ENCODE measurements at places on chromosomes 11 and 22.

DNA sequence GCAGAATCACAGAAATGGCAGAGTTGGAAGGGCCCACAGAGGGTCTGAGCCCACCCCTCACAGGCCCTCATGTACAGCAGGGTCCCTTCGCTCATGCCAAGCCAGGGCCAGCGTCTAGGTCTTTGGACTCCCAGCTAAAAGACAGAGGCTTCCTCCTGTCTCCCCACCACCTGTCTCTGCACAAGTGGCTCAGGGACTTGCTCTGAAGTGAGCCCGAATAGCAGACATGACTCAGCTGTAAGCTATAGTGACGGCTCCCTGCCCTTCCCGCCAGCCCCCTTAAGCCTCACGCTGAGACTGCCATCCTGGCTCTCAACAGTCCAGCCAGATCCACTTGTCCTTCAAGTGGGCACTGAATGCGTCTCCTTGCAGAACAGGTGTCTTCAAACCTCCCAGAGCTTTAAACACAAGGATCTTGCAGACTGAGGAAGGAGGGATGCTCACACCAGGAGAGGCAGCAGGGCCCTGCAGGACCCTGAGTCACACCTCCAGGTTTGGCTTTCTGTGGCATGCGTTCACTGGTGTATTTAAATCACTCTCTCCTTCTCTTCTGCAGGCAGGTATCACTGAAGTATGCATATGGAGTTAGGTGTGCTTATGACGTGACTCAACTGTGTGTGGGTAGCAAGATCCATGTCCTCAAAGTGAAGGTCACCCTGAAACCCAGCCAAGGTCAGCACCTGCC, 154.9 kb downstream of the CACNA1I start:
- peak; percentile 41 for DNase-seq

- DNase-seq = no peak
Measured at GRCh38 chr11:75100314-75100713, 3.6 kb upstream of the OR2AT4 start.

GRCh38 chr11:84924154-84924692, 702.9 kb downstream of the DLG2 start:
- DNase-seq = no peak

DNA sequence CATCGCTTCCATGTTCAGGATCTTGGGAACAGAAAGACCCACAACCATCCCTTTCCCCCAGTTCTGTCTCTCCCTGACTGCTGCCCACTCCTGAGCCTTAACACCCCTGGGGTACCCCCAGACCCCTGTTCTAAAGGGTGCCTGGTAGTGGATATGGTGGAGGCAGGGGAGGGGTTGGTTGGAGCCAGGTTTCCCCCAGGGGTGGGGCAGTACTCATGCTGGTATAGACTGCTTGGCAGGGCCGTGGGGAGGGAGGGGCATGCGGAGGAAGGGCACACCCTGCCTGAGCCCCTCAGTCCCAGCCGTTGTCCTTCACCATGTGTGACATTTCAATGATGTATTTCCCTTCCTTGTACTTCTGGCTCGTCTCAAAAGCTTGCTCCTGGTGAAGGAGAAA, 4.0 kb downstream of the YPEL4 start:
- peak; percentile 50 for DNase-seq

DNA sequence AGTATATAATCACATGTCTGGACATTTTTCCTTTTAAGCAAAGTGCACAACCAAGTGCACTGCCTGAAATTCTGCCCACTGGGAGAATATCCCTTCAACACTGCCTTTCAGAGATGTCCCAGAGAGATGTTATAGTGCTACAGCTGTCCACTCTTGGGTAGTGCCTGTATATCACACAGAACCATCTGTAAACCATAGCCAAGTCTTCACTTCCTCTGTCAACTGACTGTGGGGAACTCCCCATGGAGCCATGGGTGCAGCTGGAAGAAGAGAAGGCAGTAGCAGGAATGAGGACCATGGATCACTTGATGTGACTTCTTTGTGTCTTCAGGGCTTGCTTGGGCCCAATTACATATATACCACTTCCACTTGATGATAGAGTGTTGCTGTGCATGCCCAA, 44.6 kb upstream of the LIN7C start:
- no peak for DNase-seq

- no peak for DNase-seq
Measured at GRCh38 chr22:41302811-41303210, 1.5 kb downstream of the ZC3H7B start.

DNA sequence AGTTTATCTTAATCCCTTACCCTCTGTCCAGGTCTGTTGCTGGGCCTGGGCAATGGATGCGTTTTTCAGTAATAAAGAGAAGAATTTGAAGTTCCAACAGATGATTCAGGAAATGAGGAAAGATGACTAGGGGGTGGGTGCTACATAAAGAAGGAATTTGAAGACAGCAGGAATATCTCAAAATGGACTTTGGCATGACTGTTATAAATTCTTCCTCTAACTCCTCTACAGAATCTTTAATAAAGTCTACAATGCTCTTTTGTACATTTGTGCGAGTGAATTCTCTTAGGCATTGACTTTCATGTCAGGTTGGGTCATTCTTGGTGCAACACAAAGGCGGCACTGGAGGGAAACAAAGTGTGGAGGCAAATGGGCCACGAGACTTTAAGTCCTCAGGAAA, 35.1 kb upstream of the PRSS23 start:
- no peak for DNase-seq

DNA sequence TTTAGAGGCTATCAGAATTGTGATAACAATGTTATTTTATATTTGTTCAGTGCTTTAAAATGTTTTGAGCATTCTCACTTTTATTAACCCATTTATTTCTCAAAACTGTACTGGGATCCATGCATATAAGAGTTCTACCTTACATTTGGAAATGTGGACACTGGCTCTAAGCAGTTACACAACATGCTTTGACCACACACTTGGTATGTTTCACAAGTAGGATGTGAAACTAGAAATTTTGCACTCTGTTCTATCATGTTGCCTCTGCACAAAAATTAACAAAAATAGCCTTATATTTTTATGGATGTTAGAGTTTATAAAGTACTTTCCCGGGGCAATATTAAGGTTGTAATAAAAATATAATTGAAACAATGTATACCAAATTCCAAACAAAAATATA, 126.9 kb upstream of the CHORDC1 start:
- DNase-seq = no peak

DNA sequence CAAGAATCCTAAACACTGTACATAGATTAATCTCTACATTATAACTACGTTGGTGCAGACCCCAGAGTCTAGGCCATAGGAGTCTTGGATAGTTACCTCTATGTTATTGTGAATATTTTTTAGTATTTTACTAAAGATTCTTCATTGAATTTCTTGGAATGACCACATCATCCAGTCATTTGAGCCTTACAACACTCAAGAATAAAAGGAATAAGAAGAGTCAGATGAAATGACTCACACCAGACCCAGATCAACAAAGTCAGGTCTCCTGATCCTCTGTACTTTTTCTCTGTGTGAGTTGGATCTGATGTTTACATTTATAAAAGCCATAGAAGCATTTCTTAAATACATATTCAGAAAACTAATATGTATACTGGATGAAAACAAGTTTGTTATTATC, 179.2 kb upstream of the ARHGAP20 start:
- no peak for DNase-seq

GRCh38 chr11:35049859-35050531, 89.0 kb upstream of the CD44 start:
- no peak for DNase-seq

DNA sequence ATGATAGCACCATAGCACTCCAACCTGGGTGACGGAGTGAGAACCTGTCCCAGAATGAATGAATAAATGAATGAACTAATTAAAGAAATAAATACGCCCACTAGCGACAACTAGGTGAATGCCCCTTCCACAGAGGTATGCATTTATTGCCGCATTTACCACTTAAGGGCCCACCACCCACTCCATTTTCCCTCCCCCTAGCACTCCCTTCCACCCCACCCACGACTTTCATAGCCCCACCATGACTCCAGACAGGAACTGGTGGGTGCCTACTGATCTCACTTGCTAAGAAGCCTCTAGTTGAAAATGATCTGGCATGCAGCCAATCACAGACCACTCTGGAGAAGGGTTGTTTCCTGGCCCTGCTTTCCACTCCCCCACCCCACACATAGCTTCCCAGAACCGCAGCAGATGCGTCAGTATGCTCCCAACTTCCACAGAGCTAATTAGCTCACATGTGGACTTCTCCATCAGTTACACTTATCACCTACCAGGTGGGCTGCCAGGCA, 167.6 kb downstream of the WT1 start:
- DNase-seq = no peak

DNA sequence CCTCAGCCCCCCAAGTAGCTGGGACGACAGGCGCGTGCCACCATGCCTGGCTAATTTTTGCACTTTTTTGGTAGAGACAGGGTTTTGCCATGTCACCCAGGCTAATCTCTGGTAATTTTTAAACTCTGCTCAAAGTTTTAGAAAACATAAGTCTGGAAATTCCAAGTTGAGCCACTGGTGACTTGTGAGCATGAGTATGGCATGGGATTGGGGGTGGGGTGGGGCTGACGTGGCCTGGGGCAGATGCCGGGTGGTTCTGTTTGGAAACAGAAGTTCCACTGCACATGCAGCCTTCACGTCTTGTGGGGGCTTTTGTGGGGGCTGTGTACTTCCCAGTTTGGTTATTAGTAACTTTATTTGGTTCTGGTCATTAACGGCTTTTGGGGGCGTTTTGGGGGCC, 67.3 kb downstream of the PTPRJ start:
- no peak for DNase-seq

DNA sequence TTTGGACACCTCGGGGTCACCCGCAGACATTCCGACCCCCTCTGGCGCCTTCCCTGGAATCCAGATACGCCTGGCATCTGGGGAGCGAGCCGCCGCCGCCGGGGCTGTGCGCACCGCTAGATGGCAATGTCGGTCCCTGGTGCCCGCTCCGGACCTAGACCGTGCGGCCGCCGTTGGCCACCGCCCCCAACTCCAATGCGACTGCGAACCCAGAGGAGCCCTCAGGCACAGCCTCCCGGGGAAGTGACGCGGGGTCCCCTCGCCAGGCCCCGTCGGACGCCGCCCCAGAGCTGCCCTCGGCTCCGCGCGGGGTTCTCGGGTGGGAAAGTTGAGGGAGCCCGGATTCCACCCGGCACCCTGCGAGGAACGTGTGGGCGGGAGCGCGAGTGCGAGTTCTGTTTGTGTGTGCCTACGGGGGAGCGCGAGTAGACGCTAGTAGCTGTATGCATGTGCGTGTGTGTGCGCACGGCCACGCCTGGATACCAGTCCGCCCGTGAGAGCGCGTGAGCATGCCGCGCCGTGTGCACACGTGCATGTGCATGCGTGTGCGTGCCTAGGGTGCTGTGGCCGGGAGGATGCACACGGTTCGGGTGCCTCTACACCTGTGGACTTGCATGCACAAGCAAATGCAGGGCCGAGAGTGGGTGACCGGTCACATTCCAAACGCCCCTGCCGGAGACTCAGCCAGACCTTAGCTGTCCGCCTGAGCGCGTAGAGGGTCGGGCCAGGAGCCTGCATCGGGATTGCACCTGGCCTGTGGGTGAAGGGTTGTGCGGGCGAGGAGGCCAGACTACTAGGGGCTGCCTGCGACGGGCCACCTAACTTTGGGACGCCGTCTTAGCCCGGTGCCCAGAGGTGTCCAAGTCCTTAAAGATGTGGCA, 1.9 kb downstream of the CHRM4 start:
- no peak for DNase-seq

DNA sequence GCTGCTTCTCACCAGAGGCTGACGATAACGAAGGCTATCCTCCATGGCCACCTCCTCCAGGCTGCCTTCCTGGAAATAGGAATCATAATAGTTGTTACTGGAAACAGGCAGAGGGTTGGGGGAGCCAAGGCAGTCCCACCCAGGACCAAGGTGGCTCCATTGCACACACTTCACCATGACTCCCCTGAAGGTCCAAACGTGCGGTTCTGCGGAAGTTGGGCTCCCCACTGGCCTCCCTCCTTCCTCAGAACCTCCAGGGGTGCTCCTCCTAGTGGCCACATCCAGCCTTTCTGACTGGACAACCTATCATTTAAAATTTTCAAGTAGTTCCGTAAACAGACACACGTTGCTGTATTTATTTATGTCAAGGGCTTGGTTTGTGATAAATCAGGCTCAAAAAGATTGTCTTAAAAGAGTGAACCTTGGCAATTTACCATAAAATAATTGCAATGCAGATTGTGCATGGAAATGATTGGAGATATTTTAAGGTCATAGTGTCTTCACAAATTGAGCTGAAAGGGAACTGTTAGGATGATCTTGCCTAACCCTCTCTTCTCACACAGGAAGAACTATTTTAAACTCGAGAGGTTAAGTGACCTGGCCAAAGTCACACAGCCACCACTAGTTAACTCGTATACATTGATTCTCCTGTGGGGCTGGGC, 1.4 kb upstream of the TCN2 start:
- DNase-seq = no peak

DNA sequence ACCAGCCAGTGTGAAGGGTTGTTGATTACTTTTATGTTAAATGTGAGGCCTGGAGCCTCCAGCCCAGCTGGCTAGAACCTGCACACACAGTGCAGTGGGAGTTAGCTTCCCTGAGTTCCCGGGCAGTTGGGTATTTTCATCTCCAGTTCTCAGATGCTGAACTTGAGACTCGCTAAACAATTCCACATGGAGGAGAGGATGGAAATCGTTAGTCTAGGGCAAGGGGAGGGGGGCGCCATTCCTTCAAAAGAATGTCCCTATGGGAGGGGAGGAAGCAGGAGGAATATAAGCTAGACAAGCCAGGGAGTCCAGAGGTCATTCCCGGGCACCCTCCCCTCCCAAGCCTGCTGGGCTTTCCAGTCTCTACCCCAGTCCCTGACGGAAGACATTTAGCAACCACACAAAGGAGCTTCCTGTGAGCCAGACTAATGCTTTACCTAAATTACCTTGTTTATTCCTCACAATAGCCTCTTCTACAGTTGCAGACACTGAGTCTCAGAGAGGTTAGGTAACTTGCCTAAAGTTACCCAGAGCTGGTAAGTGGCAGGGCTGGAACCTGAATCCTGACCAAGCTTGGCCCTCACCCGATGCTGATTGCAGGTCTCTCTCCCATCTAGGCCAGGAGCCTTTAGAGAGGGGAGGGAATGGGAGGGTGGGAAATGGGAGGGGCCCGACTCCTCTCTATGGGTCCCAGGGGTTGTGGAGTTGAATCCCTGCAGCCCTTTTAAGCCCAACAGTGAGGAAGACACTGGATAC, 1.9 kb upstream of the TSKU start:
- no peak for DNase-seq

DNA sequence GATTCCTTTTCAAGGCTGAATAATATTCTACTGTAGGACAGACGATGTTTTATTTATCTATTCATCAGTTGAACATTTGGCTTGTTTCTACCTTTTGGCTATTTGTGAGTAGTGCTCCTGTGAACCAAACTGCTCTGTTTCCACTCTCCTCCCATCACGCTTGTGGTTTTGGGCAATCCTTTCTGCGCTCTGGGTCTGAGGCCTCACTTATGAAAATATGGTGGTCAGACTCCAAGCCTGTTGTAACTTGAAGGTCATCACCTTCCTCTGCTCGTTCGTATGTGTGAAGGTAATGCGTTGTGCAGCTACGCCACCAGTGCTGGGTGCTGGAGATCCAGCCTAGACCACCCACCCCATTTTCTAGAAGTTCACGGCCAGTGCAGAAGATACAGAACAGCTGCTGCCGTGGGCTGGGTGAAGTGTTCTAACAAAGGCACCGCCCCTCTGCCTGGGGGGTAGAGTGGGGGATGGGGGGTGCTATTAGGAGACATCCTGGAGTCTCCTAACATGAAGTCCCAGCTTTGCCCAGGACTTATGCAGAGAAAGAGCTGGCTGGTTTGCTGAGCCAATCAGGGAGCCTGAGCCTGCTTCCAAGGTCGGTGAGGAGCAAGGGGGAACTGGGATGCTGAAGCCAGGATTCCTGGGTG, 21.0 kb downstream of the PTPN5 start:
- no peak for DNase-seq

Measured in cardiac septum (tissue), 1 donor.